Kidney (tissue), 22 donors: ENCODE measurements at places on chromosomes 1 and 21. TPM values are rescaled to one million over a fixed set of nuclear protein-coding genes. Genes with fewer than 3 reads are reported as not detected.

The TSPAN2 gene
- 9.9 TPM for total RNA-seq

- H3K4me3 ChIP-seq, result no peak overlapping the region
- no peaks in the 10 kb centered on the region for H3K36me3 ChIP-seq
- no peak for DNase-seq
- H3K27me3 ChIP-seq, result no peaks in the 10 kb centered on the region
- no peaks in the 10 kb centered on the region for H3K4me1 ChIP-seq
- H3K27ac ChIP-seq, result no peak overlapping the region
Observed at GRCh38 chr21:36218691-36219090, 62.1 kb downstream of the DOP1B start.

The TEX38 gene
- 0.35 TPM for total RNA-seq

- DNase-seq, result no peak
- H3K36me3 ChIP-seq, result no peaks in the 10 kb centered on the region
- H3K27ac ChIP-seq, result no peak overlapping the region
- no peaks in the 10 kb centered on the region for H3K4me1 ChIP-seq
Observed at GRCh38 chr1:61323681-61324328, 241.4 kb downstream of the NFIA start.

- H3K27me3 ChIP-seq, result no peaks in the 10 kb centered on the region
- H3K4me3 ChIP-seq, result no peak overlapping the region
- H3K36me3 ChIP-seq, result no peaks in the 10 kb centered on the region
- peaks cover 6% of the 10 kb centered on the region for H3K4me1 ChIP-seq
- no peak overlapping the region for H3K27ac ChIP-seq
Observed at GRCh38 chr1:181099152-181100014, 10.9 kb downstream of the IER5 start.
